Amygdala (tissue), 56 donors: ENCODE measurements at places on chromosomes 16 and 17.

DNA sequence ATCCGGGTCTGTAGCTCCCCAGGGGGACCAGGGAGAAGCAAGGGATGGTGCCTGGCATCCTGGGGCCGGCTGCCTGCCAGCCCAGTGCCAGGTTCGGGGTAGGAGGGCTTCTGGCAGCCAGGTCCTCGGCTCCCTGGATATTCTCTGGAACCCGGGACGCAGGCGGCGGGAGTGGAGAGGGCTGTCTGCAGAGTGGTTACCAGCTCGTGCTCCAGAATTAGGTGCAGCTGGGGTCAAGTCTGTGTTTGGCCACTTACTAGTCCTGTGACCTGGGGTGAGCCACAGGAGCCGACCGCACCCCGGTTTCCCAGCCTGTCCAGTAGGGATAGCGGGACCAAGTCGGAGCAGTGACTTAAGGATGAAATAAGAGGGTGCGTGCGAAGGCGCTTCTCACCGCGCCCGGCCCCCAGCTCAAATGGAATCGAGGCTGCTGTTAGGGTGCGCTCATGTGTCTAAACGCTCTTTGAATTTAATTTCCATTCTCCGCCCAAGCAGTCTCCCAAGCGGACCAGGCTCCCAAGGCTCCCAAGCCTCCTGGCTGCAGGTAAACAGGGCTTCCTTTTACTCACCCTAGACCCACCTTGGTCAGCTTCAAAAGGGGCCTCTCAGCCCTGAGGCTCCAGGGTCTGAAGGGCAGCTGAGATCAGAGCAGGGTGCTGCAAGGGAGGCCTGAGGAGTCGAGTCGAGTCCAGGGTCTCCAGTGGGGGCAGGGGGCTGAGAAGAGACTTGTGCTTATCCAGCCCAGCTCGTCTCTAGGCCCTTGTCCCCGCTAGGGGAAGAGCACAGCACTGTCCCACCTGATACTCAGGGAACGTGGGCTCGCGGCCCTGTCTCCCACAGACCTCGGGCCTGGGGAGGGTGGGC, 28.3 kb upstream of the ZNF469 start:
- no peak for DNase-seq

DNA sequence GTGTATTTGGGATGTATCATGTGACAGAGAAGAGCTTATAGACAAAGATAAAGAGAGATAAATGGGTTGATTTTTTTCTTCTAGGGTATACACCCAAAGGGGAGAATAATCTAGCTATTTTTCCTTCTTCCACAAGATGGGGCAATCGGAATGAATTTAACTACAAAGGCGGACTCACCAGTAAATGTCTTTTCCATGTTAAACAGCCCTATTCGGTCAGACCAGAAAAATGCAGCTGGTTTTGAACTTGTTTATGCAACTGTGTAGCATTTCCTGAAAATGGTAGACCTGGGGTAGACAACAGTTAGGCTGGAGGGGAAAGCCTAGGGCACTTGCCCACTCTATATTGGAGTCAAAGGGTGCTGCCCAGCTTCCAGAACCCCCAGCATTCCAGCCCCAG, 477.1 kb downstream of the TOX3 start:
- DNase-seq = no peak

GRCh38 chr17:7611635-7612293, 2.9 kb downstream of the FXR2 start:
- no peak for DNase-seq

- no peak for DNase-seq
Observed at GRCh38 chr17:47715669-47716325, 17.2 kb upstream of the TBX21 start.

GRCh38 chr16:86709902-86710601, 131.7 kb downstream of the FOXL1 start:
- no peak for DNase-seq
